Colonic mucosa (tissue), 4 donors: ENCODE measurements at places on chromosomes 16 and 17. TPM values are rescaled to one million over a fixed set of nuclear protein-coding genes. Genes with fewer than 3 reads are reported as not detected.

DNA sequence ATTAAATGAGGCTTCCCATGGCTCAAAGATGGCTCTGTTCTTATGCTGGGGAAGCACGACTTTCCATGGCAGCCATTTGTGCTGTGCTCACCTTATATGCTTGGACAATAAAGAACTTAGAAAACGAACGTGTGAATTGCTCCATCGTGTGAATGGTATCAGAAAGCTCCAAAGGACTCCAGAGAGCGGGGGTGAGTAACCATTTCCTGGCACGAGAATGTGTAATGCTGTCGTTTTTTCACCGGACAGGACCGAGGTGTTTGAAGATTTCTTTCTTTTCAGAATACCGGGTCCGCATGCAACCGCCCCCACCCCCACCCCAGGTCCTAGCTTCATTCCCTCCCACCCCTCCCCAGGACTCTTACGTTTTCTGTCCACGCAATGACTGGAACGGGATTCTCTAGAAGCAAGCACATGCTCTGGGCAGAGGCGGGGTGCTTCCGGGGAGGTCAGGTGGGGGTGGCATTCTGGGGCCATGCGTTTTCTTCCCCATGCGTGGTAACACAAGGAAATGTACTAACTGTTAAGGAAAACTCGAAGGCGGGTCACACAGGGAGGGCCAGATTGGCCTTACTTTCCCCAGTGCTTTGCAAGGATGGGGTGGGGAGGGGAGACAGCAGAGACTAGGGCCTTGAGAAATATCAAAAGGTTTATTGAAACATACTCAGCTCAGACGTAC, 26.2 kb downstream of the GPRC5B start:
- no peak for DNase-seq

DNA sequence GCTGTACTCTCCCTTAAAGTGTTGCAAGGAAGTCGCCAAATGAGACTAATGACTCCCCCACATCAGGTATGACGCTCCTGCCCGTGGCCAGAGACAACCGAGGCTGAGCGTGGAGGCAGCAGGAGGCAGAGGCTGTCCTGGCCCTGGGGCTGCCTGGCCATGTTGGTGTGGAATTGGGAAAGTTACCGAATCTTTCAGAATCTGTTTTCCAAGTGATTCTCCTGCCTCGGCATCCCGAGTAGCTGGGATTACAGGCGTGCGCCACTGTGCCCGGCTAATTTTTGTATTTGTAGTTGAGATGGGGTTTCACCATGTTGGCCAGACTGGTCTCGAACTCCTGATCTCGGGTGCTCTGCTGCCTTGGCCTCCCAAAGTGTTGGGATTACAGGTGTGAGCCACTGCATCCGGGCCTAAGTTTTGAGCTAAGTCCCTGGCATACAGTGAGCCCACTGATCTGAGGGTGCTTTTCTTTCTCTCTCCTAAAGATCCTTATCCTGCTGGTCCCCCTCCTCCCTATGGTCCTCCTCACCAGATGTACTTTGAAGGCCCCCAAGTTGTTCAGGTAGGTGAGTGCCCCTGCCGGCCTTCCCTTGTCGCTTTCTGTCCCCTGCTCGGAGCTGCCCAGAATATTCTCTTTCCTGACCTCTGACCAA, 700 bp downstream of the LITAFD start:
- no peak for DNase-seq

- DNase-seq = no peak
Measured at GRCh38 chr16:55144651-55145050, 179.4 kb upstream of the IRX6 start.

DNA sequence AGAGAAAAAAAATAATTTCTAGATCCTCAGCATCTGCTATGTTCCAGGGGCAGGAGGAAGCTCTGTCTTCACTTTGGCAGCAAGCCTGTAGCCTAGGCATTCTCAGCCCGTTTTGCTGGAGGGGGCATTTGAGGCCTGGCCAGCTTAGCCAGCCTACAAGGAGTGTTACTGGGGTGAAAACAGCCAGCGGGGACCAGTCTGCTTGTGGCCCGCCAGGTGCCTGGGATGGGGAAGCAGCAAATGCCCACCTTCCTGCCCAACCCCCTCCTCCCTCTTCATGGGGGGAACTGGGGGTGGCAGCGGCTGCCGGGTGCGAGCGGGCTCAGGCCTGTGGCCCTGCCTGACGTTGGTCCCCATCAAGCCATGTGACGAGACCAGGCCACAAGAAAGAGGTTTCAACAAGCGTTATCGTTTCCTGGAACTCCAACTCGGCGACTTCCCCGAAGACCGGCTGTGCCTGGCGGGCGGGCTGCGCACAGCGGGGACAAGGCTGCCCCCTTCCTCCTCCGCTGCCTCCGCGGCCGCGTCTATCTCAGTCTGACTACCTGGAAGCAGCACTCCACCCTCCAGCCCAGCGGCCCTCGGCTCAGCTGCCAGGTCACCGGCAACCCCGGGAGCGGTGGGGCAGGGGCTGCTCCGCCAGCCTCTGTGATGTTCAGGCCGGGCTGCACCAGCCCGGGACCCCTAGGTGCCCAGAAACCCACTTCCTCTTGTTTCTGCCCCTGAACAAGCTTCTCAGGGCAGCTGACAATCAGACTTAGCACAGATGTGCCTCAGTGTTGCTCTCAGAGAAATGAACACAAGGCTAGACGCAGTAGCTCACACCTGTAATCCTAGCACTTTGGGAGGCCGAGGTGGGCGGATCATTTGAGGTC, 22.9 kb downstream of the SOCS1 start:
- peak; percentile 50 for DNase-seq

GRCh38 chr17:76879691-76880090, 11.5 kb downstream of the MGAT5B start:
- DNase-seq = no peak

Gene CNGB1
- total RNA-seq = 0.05 TPM

Gene SYT17
- total RNA-seq = 5.1 TPM

Gene SPAG7
- total RNA-seq = 56.4 TPM
